Occipital lobe (tissue), 3 donors: ENCODE measurements at places on chromosomes 11 and 22.

GRCh38 chr11:87444993-87445392 is 407.3 kb downstream of the TMEM135 start:
- no peak for DNase-seq

DNA sequence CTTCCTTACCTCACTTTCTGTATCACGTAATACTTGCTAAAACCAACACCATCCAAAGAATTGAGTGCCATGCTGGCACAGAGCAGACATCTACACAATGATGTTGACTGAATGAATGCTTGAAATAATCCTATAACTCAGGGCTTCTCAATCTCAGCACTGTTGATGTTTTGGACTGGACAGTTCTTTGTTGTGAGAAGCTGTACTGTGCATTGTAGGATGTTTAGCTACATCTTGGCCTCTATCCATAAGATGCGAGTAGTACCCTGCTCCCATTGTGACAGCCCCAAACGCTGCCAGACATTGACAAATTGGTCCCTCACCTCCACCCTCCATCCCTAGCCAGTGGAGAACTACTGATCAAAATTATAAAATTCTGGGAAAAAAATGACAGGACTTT is 153.4 kb downstream of the NAV2 start:
- no peak for DNase-seq

DNA sequence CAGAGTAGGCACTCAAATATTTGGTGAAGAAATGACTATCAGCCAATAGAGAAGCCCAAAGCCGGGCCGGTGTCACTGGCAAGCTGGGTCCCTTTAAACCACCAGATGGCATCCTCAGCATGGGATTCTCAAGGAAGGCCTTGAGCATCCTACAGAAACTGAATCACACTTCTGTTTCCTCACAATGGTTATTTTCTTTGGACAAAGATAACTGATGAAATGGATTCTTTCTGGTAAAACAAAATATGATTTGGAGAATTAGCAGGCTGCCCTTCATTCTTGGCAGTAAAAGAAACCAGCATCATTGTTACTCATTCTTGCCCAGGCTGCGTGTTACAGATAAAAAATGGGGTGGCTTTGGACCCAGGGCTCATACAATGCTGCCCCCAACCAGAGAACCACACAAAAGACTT is 30.3 kb upstream of the ASPHD2 start:
- DNase-seq: no peak

- no peak for DNase-seq
These were observed 16.7 kb downstream of the ACRV1 start for GRCh38 chr11:125663910-125664309.

GRCh38 chr11:97356144-97356543 is 966.3 kb downstream of the JRKL start:
- no peak for DNase-seq

GRCh38 chr11:128684549-128685401 is 9.1 kb upstream of the FLI1 start:
- no peak for DNase-seq

GRCh38 chr11:94793002-94793401 is 24.8 kb downstream of the AMOTL1 start:
- DNase-seq: no peak

GRCh38 chr22:20905415-20906386 is 11.5 kb upstream of the CRKL start:
- no peak for DNase-seq

GRCh38 chr11:17786824-17787525 is 52.4 kb downstream of the KCNC1 start:
- no peak for DNase-seq

DNA sequence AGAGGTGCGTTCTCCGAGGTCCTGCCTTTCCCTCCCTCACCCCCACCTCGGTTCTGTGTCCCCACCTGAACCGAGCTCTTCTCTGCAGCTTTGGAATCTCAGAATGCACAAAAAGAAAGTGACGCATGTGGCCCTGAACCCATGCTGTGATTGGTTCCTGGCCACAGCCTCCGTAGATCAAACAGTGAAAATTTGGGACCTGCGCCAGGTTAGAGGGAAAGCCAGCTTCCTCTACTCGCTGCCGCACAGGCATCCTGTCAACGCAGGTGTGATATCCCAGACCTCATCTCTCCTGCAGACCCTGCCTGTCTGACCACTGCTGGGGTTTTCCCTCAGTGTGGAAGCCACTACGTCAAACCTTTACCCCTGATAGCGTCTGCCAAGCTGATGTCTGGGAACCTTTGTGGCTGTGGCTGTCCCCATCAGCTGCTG is 13.9 kb downstream of the ACP2 start:
- peak; percentile 11 for DNase-seq

DNA sequence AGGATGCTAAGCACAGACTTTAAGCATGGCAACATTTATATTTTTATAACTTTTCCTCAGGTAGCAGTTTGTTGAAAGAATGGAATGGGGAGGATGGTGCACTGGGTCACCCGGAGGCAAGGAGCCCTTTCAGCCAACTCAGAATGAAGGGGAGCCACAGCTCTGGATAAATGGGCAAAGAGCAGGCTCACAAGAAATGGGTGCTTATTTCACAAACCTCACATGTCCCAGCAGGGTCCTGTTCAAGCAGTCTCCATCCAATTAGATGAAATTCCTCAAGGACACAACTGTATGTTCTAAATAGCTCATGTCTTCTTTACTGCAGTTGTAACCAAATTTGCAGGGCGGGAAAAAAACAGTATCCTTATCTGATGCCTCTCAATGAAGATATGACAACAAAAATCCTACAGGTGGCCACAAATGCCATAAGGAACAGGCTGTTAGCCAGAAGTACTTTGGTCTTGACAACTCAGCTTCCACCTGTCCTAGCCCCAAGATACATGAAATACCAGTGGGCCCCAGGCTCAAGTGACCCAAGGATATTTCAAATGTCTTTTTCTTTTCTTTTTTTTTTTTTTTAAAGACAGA is 48.2 kb downstream of the MAPK1 start:
- DNase-seq: no peak

DNA sequence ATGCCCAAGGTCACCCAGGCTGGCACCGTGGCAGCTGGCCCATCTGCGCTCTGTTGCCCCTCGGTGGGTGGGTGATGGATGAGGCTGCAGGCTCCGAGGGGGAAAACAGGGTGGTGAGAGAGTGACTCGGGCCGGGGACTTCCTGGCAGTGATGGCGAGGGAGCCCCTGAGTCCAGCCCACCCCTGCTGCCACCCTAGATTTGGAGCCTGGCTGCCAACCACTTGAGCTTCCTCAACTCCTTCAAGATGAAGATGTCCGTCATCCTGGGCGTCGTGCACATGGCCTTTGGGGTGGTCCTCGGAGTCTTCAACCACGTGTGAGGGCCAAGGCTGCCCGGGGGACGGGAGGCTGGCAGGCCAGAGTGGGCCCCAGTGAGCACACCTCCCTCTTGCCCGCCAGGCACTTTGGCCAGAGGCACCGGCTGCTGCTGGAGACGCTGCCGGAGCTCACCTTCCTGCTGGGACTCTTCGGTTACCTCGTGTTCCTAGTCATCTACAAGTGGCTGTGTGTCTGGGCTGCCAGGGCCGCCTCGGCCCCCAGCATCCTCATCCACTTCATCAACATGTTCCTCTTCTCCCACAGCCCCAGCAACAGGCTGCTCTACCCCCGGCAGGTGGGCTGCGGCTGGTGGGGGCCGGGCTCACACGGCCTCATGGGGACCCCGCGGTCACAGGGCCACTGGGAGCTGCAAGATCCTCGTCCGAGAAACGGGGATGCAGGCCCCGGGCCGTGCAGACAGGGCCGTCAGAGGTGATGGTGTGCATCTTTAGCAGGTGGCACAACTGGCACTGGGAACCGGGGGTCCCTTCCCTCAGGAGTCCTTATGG is 10.1 kb downstream of the TCIRG1 start:
- no peak for DNase-seq

GRCh38 chr11:111441443-111441842 is 62.4 kb upstream of the POU2AF1 start:
- no peak for DNase-seq

DNA sequence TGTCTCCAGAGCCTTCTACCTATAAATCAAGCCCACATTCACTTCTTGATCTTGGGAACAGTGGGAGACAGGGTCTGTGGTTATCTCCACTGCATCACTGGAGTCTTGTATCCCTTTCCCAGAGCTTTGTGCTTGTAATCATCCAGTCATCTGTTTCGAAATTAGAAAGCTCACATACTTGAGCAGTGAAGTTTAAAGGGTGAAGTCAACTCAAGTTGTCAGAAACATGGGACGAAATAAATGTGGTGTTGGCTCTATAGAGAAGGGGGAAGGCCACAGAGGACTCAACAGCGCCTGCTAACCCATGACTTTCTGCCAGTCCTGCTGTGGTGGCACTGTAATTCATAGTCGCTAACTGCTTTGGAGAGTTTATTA is 197.5 kb downstream of the DBX1 start:
- DNase-seq: no peak

- no peak for DNase-seq
These were observed 1237.9 kb downstream of the FAM181B start for GRCh38 chr11:81495699-81496292.

GRCh38 chr11:2381494-2382128 is 4.5 kb downstream of the CD81 start:
- no peak for DNase-seq

GRCh38 chr11:125273519-125274000 is 109.0 kb downstream of the PKNOX2 start:
- no peak for DNase-seq

- no peak for DNase-seq
These were observed 281.9 kb upstream of the ISX start for GRCh38 chr22:34784056-34784455.

DNA sequence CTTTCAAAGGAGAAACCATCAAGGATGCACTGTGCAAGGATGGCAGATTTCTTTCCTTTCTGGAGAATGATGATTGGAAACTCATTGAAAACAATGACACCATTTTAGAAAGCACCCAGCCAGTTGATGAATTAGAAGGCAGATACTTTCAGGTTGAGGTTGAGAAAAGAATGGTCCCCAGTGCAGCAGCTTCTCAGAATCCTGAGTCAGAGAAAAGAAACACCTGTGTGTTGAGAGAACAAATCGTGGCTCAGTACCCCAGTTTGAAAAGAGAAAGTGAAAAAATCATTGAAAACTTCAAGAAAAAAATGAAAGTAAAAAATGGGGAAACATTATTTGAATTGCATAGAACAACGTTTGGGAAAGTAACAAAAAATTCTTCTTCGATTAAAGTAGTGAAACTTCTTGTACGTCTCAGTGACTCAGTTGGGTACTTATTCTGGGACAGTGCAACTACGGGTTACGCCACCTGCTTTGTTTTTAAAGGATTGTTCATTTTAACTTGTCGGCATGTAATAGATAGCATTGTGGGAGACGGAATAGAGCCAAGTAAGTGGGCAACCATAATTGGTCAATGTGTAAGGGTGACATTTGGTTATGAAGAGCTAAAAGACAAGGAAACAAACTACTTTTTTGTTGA is 9.8 kb downstream of the FAM111A start:
- DNase-seq: no peak

- DNase-seq: no peak
These were observed 27.7 kb downstream of the PICALM start for GRCh38 chr11:86040919-86041850.

- DNase-seq: no peak
These were observed 14.8 kb downstream of the PPFIBP2 start for GRCh38 chr11:7528514-7529049.

DNA sequence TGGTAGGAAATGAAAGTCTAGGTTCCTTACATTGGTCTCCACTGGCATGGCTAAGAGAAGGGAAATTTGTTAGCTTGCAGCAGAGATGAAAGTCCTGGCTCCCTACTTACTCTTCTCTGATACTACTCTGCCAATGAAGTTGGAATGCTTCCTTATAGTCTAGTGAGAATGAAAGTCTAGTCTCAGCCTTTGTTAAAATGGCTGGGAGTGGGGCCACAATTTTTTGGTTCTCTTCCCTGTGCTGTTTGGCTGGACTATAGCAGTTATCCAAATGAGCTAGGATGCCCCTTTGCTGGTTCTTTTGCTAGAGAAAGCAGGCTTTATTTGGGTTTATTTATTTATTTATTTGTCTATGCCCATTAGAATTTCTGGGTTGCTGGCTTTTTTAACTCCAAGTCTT is 414.3 kb downstream of the AASDHPPT start:
- DNase-seq: no peak

- DNase-seq: no peak
These were observed 5.0 kb upstream of the MRPL11 start for GRCh38 chr11:66443602-66444001.

DNA sequence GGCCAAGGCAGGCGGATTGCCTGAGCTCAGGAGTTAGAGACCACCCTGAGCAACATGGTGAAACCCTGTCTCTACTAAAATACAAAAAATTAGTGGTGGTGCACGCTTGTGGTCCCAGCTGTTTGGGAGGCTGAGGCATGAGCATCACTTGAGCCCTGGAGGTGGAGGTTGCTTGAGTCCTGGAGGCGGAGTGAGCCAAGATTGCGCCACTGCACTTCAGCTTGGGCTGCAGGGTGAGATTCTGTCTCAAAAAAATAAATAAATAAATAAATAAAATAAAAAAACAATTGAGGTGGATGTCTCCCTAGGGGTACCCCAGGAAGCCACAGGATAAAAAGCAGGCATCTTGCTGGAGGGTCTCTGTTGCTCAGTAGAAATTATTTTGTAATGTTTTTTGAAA is 14.1 kb downstream of the PTPRJ start:
- no peak for DNase-seq

DNA sequence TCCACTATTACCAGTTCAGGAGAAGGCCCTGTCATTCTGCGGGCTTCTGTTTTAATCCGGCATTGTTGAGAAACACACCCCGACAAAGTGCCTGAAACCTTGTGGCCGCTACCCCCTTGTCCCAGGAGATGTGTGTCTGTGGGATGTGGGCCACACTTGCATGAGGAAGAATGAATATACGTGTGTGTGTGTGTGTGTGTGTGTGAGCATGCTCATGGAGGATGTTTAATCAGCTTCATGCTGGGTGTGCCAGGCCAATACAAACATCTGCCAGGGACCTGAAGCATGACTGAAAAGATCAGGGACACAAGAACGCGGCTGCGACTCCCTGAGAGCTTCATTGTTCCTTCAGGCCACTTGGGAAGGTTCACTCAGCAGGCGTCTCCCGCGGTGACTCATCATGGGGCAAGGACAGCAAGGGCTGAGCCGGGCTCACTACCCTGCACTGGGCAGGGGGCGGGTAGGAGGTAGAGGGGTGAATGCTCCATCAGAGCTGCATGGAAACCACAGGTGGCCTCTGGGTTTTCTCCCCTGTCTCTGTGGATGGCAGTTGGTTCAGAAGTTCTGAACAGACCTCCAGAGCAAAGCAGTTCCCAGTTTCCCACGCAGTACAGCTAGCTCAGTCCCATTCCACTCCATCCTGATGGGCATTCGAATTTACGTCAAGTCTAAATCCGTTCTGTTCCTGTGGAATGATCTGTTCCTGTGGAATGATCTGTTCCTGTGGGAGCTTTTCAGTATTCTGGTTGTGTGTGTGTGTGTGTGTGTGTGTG is 7.0 kb upstream of the MALAT1 start:
- peak; percentile 72 for DNase-seq

- DNase-seq: no peak
These were observed 1108.7 kb downstream of the BRD1 start for GRCh38 chr22:48718818-48719500.

DNA sequence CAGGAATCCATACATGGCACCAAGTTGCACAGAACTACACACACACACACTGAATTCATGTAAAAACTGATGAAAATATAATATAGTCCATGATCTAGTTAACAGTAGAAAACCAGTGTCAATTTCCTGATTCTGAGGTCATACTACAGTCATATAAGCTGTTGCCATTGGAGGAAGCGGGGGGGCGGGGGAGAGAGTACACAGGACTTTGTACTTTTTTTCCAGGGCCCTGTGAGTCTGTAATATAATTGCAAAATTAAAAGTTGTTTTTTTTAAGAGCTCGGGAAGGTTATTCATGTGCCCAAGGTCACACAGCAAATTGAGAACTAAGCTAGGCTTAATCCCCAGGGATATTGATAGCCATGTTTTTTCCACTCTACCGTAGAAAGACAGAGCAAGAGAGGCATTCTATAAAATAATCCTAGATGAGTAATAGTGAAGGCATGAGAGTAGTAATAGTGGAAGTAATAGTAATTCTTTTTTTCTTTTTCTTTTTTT is 312.3 kb downstream of the MN1 start:
- DNase-seq: no peak
